ENCODE measurements at places on chromosomes 16 and 17.
A peak's percentile ranks its signal among the peaks of the same experiment; 100 is the strongest.

- DNase-seq, result no peak
Observed at GRCh38 chr16:1081734-1082265, 9.3 kb downstream of the SSTR5 start.

DNA sequence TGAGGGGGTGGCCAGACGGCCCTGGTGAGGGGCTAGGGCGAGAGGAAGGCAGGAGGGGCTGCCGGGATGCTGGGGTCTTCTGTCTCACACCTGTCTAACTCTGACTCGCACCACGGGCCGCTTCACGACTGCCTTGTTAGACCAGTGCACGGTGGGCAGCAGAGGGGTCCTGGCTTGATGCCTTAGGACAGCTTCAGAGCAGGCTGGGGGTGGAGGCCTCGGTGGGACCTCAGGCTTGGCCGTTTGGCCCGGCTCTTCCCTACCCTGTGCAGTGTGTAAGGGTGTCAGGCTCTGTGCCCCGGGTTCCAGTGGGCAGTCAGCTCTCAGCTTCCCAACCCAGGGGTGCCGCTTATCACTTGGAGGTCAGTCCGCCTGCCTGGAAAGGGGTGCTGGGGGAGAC, 100.7 kb downstream of the OR1D5 start:
- no peak for DNase-seq

GRCh38 chr17:21376081-21376758, at the start of gene KCNJ12:
Gene KCNJ12 (plus strand): TSS chr17:21376357. CDS start chr17:21415343, 38,986 bp downstream.
- DNase-seq, result peak; percentile 41

DNA sequence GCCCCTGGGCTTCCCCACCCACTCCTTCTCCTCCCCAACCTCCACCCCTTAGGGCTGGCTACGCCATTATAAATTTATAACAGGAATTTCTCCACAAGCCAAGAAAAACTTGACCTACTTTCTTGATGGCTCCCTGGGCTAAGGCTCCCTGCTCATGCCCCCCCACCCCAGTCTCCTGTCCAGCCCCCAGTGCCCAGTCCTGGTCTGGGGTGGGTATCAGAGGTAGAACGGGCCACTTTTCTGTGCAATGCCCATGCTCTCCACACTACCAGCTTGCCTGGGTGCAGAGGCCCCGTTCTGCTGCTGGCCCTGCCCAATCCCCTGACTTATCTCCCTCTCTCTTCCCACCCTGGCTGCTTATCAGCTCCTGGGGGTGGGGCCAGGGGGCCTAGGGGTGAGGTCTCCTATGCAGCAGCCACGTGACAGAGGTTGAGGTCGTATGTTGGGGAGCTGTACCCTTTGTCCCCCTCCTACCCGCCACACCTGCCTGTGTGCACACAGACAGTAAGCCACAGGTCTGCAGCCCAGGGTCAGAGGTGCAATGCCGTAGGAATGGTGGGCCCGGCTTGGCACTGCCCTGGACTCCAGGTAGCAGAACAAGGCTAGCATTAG, 10.1 kb downstream of the THRA start:
- no peak for DNase-seq

GRCh38 chr17:2655546-2655945, 56.0 kb downstream of the CLUH start:
- peak; percentile 53 for DNase-seq
